ENCODE measurements at places on chromosomes 1 and 21.

GRCh38 chr1:174217787-174218574 is 58.7 kb downstream of the RABGAP1L start:
- H3K27ac ChIP-seq: no peak overlapping the region
- peaks cover 28% of the 10 kb centered on the region for H3K36me3 ChIP-seq
- H3K4me1 ChIP-seq: peaks cover 6% of the 10 kb centered on the region
- no peak for ATAC-seq
- H3K4me3 ChIP-seq: no peak overlapping the region
- H3K27me3 ChIP-seq: no peaks in the 10 kb centered on the region

- ATAC-seq: no peak
- H3K27ac ChIP-seq: no peak overlapping the region
- H3K27me3 ChIP-seq: no peaks in the 10 kb centered on the region
- H3K4me3 ChIP-seq: no peak overlapping the region
Observed at GRCh38 chr1:2360588-2361364, 30.6 kb downstream of the MORN1 start.

DNA sequence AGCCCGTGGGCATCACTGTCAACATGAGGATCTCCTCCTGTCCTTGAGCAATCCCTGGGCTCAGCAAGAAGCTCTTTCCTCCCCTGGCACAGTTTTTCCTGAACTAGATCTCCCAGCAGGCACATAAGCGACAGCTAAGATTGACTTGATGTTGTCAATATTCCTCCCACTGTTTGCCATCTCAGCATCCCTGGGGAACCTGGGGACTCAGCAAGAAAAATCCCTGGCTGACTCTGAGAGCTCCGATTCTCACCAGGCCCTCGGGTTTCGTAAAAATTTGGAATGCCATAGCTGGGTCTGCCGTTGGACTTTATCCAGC is 687.2 kb downstream of the MATN1 start:
- no peaks in the 10 kb centered on the region for H3K4me1 ChIP-seq
- H3K36me3 ChIP-seq: no peaks in the 10 kb centered on the region
- no peak for ATAC-seq
- H3K27ac ChIP-seq: no peak overlapping the region
- peaks cover 23% of the 10 kb centered on the region for H3K27me3 ChIP-seq
- H3K4me3 ChIP-seq: no peak overlapping the region

GRCh38 chr21:40445349-40445921 is 401.5 kb downstream of the DSCAM start:
- H3K27me3 ChIP-seq: no peaks in the 10 kb centered on the region
- no peak overlapping the region for H3K27ac ChIP-seq
- H3K4me1 ChIP-seq: no peaks in the 10 kb centered on the region
- H3K36me3 ChIP-seq: no peaks in the 10 kb centered on the region
- no peak for ATAC-seq

GRCh38 chr1:235063068-235063765 is 65.4 kb downstream of the TOMM20 start:
- peak overlapping the region; percentile 16 for H3K27ac ChIP-seq
- H3K4me1 ChIP-seq: peaks cover 18% of the 10 kb centered on the region
- no peaks in the 10 kb centered on the region for H3K36me3 ChIP-seq
- peak overlapping the region; percentile 18 for H3K4me3 ChIP-seq
- H3K27me3 ChIP-seq: no peaks in the 10 kb centered on the region

GRCh38 chr1:68796888-68797287 is 300.0 kb upstream of the DEPDC1 start:
- no peaks in the 10 kb centered on the region for H3K4me1 ChIP-seq
- no peaks in the 10 kb centered on the region for H3K36me3 ChIP-seq
- no peak overlapping the region for H3K27ac ChIP-seq
- no peak overlapping the region for H3K4me3 ChIP-seq

- H3K36me3 ChIP-seq: no peaks in the 10 kb centered on the region
- ATAC-seq: no peak
- no peaks in the 10 kb centered on the region for H3K4me1 ChIP-seq
- H3K27me3 ChIP-seq: no peaks in the 10 kb centered on the region
- H3K4me3 ChIP-seq: no peak overlapping the region
Observed at GRCh38 chr1:57079454-57080157, 113.8 kb upstream of the C8B start.

GRCh38 chr1:179016706-179017382 is 8.8 kb upstream of the FAM20B start:
- H3K4me1 ChIP-seq: no peaks in the 10 kb centered on the region
- no peak for ATAC-seq
- no peak overlapping the region for H3K27ac ChIP-seq
- H3K27me3 ChIP-seq: no peaks in the 10 kb centered on the region
- H3K4me3 ChIP-seq: no peak overlapping the region
- H3K36me3 ChIP-seq: no peaks in the 10 kb centered on the region

DNA sequence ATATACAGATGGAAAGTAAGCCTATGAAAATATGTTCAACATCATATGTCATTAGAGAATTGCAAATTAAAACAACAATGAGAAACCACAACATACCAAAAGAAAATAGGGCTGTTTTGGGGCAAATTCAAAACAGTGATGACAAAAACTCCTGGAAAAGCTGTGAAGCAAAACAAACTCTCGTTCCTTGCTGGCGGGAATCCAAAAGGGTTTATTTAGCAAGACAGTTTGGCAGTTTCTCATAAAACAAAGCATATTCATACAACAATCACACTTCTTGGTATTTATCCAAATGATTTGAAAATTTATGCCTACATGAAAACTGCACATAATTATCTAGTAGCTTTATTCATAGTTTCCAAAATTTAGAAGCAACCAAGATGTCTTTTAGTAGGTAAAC is 44.4 kb downstream of the COL11A1 start:
- H3K27ac ChIP-seq: no peak overlapping the region
- no peaks in the 10 kb centered on the region for H3K4me1 ChIP-seq
- H3K4me3 ChIP-seq: no peak overlapping the region
- ATAC-seq: no peak
- no peaks in the 10 kb centered on the region for H3K36me3 ChIP-seq
- H3K27me3 ChIP-seq: no peaks in the 10 kb centered on the region

GRCh38 chr1:244634546-244634945 is 18.4 kb upstream of the DESI2 start:
- no peak overlapping the region for H3K27ac ChIP-seq
- no peaks in the 10 kb centered on the region for H3K36me3 ChIP-seq
- H3K27me3 ChIP-seq: peaks cover 5% of the 10 kb centered on the region
- no peak overlapping the region for H3K4me3 ChIP-seq

DNA sequence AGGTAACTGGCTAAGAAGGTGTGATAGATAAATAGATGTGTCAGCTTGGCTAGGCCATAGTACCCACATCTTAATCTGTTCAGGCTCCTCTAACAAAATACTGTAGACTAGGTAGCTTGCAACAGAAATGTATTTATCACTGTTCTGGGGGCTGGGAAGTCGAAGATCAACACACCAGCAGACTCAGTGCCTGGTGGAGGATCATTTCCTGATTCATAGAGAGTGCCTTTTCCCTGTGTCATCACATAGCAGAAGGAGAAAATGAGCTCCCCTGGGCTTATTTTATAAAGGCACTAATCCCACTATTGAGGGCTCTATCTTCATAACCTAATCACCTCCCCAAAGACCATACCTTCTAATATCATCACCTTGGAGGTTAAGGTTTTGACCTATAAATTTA is 532.7 kb upstream of the OLFM3 start:
- H3K27ac ChIP-seq: no peak overlapping the region
- H3K36me3 ChIP-seq: no peaks in the 10 kb centered on the region
- ATAC-seq: no peak
- no peaks in the 10 kb centered on the region for H3K4me1 ChIP-seq

DNA sequence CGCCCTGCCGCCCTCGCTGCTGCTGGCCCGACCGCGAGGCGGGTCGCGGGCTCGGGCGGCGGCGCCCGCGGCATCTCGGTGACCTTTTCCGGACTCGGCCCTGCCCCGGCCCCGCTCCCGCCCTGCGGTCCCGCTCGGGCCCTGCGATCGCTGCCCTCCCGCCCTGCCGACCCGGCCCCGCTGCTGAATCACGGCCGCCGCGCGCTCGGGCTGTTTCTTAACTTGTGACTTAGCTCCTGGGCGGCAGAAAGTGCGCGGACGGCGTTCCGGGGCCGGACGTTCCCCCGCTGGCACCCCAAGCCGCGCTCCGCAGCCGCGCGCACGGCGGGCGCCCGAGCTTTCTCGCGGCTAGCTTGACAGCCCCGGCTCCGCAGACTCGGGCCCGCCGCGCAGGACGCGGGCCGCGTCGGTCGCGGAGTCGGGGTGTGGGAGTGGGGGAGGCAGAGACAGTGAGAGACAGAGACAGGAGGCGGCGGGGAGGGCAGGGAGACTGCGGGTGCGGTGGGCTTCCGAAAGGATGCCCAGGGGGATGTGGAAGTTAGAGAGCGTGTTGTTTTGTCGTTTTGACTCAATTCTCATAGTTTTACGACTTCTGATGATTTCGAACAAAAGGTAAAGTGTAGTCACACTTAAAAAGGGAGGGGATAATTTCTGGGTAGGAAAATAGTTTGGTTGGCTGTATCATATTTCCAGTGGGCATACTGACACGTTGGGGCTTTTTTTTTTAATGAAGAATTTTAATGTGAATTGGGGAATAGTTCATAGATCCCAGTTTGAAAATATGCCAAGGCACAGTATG is 49.8 kb downstream of the PRDM2 start:
- H3K27ac ChIP-seq: peak overlapping the region; percentile 88
- peak overlapping the region; percentile 92 for H3K4me3 ChIP-seq
- ATAC-seq: peak; percentile 66
- H3K27me3 ChIP-seq: no peaks in the 10 kb centered on the region

GRCh38 chr1:218686258-218686657 is 341.1 kb downstream of the TGFB2 start:
- H3K27ac ChIP-seq: no peak overlapping the region
- H3K27me3 ChIP-seq: no peaks in the 10 kb centered on the region
- ATAC-seq: no peak

- no peak overlapping the region for H3K4me3 ChIP-seq
- peaks cover 19% of the 10 kb centered on the region for H3K27me3 ChIP-seq
- H3K27ac ChIP-seq: no peak overlapping the region
Observed at GRCh38 chr1:162943622-162944021, 82.6 kb upstream of the CCDC190 start.

DNA sequence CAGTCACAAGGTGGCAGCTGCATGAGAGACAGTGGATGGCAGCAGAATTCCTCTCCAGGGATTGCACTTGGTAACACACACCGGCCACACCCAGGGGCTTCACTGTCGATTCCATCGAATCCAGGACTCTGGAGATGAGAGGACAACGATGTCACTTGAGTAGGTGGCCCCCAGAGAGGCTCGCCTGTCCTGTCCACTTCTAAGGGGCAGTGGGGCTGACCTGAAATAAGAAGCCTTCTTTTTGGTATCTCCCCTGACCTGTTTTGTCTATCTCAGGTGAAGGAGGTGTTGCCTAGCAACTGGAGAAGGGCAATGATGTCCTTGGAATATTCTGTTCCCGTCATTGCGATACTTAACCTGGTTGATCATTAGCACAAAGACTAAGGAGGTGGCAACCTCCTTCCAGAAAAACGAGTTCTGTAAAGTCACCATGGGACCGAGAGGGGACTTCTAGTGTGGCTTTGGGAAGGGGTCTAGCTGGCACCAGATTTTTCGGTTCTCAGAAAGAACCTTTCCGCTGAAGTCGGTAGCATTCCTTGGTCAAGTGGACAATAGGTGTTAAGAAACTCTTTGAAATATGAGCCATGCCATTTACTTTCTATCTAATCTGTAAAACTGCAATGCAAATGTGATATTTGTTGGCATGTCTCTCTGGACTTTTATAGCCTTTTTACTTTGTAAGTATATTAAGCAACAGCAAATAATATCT is 85.2 kb upstream of the TMPRSS2 start:
- no peaks in the 10 kb centered on the region for H3K36me3 ChIP-seq
- H3K27ac ChIP-seq: no peak overlapping the region
- H3K4me1 ChIP-seq: no peaks in the 10 kb centered on the region
- ATAC-seq: no peak
- H3K4me3 ChIP-seq: no peak overlapping the region

DNA sequence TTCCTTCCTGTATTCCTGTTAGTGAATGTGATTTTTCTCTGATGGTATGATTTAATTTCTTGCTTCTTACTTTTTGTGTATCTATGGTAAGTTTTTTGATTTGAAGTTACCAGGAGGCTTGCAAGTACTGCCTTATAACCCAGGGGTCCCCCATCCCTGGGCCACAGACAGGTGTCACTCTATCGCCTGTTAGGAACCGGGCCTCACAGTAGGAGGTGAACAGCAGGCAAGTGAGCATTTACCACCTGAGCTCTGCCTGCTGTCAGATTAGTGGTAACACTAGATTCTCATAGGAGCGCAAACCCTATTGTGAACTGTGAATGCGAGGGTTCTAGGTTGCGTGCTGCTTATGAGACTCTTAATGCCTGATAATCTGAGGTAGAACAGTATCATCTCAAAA is 143.3 kb downstream of the RPS6KC1 start:
- no peaks in the 10 kb centered on the region for H3K27me3 ChIP-seq
- no peak overlapping the region for H3K27ac ChIP-seq
- ATAC-seq: no peak
- no peaks in the 10 kb centered on the region for H3K4me1 ChIP-seq

DNA sequence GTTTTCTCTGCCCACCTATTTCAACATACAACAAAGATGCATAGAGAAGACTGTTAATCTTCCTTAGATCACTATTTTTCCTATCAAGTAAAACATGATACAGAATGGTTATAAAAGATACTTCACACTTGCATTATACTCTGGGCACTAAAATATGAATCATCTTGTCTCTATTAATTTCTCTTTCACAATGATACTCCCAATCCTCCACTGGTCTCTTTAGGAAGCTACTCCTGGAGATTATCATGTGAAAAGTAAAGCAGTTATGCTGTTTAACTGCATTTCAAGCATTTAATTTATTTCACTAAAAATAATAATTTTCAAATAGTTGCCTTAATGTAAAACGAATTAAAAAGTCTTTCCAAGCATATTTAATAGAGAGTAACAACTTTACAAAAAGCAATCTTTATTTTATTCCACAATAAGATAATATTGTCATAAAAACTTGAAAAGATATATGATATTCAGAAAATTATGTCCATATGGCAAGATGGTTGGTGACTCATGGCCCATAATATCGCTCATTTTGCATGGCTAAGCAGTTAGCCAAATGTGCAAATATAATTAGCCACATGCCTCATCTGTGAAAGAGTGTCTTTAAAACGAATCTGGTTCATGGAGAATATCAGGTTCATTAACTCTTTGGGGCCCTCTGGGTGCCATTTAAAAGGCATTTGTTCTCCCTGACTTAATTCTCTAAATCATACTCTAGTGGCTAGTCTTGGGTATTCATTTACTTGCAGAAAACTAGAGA is 1569.0 kb upstream of the B3GALT2 start:
- no peaks in the 10 kb centered on the region for H3K4me1 ChIP-seq
- H3K27me3 ChIP-seq: no peaks in the 10 kb centered on the region
- H3K4me3 ChIP-seq: no peak overlapping the region
- H3K27ac ChIP-seq: no peak overlapping the region

DNA sequence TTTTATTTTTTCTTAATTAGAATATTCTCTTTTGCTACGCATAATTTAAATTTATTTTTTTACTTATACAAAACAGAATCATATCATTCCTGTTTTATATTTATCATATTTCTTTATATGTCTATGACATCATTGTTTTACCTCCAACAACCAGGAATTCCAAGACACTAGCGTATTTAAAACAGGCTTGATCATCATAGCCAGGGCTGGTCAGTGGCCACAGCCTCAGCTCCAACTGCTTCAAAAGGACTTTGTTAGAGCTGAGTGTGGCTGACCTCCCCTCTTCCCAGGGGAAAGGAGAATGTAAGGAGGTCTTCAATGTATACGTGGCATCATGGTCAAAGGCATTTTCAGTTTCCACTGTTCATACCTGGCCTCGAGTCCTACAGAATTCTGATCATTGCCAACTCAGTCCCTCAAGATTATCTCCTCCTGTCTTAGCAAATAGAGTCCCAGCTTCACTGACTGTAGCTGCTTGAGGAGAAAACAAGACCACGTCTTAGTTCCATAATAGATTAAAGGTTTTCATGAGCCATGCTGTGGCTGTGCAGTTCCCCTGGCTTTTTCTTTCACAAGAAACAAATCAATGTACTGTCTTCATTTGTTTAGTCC is 444.0 kb downstream of the PTPRC start:
- H3K4me1 ChIP-seq: peaks cover 4% of the 10 kb centered on the region
- H3K36me3 ChIP-seq: no peaks in the 10 kb centered on the region
- H3K4me3 ChIP-seq: no peak overlapping the region
- H3K27ac ChIP-seq: no peak overlapping the region
- H3K27me3 ChIP-seq: peaks cover 3% of the 10 kb centered on the region
